ENCODE measurements at places on chromosomes 1 and 21.
A peak's percentile ranks its signal among the peaks of the same experiment; 100 is the strongest.

DNA sequence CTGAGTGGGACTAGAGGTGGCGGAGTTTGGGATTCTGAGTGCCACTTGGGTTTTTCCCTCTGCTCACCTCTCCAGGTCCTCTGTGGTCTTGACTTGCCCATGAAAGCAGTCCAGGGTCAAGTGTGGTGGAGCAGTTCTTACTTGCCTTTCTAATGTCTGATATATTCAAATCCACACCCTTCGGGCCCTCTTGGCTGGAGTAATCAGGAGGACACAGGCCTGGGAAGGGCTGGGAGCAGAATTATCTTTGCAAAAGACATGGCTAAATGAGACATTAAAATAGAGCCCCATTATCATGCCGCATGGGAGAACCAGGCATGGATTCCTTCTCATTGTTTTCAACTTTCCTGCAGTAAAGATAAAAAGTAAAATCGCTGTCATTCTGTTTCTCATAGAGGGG lies 74.0 kb downstream of the NFASC start:
- no peak for DNase-seq

- no peak for DNase-seq
Measured at GRCh38 chr1:61752921-61753389, 10.7 kb downstream of the PATJ start.

GRCh38 chr1:184555665-184556641 lies 169.1 kb downstream of the C1orf21 start:
- DNase-seq, result no peak

- DNase-seq, result no peak
Measured at GRCh38 chr1:42737257-42737656, 2.8 kb downstream of the CLDN19 start.

DNA sequence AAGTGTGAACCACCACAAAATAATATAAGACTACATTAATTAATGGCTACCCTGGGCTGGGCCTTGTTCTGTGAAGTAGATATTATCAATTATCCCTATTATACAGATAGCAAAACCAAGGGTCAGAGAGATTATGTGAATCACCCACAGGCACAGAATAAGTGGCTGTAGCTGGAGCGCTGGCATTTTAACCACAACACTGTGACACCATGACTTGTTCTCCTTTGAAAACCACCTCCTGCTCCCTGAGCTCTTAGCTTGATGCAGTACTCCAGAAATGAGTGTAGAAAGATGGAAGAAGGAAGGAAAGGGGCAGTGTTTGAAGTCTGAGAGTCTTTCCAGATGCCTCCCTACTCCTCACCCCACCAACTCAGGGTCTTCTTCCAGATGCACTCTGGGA lies 29.5 kb upstream of the JUN start:
- DNase-seq, result no peak

DNA sequence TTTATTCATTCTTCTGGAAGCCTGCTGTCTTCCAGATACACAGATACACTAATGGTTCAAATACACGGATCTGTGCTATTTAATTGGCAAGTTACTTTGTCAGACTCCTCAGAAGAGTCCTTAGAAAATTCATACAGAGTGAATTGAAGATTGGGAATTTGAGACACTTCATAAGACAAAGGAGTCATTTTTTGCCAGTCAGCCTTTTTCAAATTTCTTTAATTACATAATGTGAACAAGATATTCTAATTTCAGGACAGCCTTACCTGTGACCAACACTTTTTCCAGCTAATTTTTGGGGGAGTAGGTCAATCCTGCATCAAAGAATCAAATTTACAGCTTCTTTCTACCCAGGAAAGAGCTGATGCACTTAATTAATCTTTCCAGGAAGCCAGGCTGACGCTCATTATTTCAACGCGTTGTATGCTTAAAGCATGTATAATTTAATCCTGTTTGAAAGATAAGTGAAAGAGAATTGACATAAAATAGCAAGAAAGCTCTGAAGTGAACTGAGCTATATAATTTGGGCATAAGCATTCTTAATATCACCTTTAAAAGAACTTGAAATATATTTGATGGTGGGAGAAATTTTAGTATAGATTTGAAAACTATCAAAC lies 12.8 kb upstream of the NRIP1 start:
- DNase-seq, result no peak

DNA sequence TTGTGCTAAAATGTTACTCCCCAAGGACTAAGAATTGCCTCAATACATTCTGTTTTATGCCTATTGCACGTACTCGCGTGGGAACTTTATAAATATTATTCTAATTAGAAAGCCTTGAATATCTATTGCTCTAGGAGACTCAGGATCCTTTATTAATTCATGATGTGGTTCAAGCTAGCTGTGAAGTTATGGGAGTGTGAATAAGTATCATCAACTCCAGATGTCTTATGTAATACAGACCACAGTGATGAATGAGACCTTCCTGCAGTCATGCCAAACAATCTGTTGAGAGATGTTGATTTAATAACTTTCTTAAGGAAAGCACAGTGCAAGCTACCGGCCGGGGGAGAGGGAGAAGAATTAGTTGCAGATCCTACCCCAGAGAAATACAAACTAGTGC lies 519.2 kb upstream of the ZP4 start:
- DNase-seq, result peak; percentile 97

- DNase-seq, result no peak
Measured at GRCh38 chr1:62142496-62142895, 52.2 kb upstream of the L1TD1 start.

DNA sequence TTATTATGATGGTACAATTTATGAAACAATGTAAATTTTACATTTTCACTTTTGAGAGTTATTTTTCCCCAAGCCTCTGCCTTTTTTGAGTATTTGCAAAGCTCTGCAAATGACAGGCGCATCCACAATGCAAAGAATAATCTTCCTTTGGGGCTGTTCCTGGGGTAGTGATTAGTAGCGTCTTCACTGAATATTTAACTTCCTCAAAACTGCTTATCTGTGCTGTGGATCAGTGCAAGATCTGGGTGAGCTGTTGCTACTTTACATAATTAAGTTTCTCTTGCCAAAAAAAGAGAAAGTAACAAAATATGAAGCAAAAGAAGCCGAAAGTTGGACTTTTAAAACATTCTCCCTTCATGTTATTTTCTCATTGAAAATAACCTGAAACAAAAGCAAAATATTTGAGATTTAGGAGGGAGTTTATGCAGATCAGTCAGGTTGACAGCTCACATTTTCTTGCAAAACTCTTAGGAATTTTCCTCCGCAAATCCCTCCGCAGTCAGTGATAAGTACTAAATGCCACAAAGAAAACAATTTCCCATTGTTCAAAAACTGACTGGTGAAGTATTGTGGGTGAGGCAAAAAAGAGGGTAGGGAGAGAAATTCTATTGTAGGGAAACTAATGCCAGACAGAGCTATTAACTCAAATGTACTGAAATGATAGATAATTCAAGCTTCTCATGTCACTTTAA lies 276.4 kb upstream of the B3GALT2 start:
- DNase-seq, result no peak

DNA sequence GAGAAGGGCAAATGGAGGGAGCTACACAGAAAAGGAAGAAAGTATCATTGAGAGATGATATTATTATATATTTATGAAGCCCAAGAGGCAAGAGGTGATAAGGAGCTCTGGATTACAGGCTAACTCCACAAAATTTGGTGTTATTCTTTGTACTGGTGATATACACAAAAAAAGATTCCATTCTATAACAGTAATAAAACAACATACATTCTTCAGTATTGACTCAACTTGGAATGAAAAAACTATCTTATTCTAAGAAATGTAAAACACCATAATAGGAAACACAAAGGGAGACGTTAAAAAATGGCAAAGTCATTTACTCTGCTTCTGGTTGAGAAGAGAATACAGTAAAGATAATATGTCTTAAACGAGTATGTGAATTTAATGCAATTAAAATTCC lies 99.4 kb downstream of the TEX35 start:
- DNase-seq, result peak; percentile 75

DNA sequence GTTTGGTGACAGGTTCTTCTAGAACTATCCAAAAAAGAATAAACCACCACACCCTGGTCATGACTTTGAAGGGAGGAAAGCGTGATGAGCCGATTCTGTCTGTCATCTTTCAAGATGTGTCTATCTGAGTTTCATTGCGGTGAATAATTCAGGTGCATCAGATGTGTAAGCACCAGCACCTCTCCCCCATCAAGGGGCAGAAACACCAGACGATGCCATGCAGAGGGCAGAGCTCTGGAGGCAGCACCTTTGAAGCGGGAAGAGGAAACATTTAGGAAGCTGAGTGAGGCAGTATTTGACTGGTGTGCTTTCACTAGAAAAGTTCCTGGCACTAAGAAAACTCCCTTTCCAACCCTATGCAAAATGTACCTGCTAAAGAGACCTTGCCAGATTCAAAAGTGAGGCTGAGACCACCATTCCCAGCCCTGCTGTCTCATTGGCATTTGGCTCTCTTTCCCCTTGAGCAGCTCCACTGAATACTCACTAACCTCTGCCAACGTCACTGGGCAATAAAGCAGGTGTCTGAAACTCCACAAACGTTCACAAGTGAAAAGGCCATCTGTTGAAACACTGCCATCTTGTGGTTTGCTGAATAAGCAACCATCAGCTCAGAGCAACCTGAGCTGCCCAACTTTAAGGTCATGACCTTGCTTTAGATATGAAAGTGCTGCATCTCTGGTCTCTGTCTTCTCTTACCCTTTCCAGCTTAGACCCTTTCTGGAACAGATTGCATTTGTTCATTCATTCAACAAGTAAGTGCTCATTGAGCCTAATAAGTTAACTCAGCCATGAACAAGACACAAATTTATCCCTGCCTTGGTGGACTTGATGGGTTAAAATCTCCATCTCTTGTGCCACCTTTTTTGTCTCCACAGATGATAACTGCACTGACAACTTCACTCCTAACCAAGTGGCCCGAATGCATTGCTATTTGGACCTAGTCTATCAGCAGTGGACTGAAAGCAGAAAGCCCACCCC lies 228.6 kb downstream of the PAPPA2 start:
- peak; percentile 6 for DNase-seq

DNA sequence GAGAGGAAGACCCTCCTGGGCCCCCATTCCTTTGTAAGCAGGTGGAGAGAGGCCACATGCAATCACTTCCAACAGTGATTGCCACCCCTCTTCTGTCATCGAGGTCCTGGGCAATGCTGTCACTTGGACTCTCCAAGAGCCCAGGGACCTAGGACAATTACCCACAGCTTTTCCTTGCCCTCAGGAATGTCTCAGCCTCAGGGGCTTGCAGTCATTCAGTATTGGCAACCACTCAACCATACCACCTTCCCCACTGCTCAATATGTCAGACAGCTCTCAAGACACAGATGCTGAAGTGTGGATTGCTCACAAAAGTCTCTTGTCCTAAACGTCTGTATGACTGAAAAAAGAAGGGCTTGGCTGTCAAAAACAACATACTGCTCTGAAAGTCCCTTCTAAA lies 87.8 kb downstream of the PTPN14 start:
- no peak for DNase-seq

- DNase-seq, result no peak
Measured at GRCh38 chr1:109935451-109935900, 24.8 kb downstream of the CSF1 start.

GRCh38 chr1:14296795-14297194 lies 301.7 kb upstream of the KAZN start:
- peak; percentile 23 for DNase-seq

DNA sequence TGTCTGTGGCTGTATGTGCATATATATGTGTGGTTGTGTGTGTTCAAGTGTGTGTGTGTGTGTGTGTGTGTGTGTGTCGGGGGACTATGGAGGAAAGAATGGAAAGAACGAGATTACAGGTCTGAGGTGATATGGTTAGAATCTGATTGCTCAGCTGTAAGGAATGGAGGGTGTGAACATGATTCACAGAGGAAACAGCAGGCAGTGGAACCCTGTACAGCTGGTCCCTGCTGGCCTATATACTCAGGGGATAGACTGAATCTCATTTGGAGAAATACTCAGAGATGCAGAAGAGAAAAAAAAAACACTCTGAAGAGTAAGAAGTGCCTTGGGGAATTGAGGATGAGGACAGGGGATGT lies 180.1 kb upstream of the ESRRG start:
- DNase-seq, result no peak

DNA sequence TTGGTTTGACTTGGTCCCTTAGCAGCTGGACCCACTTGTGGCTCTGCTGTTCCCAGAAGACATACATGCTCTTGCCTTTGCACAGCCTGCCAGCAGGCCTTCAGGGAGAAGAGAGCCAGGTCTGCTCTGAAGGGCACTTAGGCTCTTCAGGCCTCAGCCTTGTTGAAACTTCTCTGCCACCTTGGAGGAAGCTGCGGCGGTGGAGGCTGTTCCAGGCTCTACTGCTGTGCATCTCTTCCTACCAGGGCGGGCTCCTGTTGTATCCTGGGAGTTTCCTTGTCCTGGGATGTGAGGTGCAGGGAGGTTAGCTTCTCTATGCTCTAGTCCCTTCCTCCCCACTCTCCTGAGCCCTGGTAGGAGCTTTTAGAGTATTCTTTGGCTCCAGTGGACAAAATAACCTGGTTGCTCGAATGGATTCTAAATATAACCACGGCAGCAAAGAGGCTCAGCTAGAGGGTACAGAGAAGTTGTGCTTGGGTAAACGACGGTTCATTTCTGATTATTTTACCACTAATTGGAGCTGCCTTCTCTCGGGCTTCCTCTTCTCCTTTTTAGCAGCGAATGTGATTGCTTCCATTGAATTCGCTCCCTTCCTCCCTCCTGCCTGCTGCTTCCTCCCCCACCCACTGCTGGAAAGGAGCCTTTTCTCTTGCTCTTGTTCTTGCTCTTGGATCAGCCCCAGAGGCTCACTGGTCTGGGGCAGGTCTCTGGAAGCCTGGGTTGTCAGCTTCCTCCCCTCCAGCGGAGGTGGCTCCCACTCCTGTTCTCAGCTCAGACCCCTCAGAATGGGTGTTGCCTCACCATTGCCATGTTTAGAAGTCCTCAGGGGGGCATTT lies 126.6 kb upstream of the CACNA1E start:
- DNase-seq, result no peak

DNA sequence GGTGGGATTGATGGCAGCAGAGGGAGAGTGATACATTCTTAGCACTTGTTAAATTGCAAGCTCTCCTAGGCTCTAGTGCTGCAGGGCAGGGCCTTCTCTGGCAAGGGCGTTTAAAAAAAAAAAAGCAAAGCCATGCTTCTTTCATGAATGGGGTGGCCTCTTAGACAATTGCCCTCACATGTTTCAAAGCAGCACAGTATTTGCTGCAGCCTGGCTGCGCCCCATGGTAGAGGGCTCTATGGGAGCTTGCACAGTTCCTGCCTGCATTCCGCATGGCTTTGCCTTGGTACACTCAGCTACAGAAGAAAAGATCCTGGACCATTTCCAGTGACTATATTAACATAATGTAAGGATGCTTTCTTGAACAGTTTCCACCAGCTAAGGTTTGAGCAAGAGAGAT lies 267.2 kb downstream of the ZNF648 start:
- no peak for DNase-seq

DNA sequence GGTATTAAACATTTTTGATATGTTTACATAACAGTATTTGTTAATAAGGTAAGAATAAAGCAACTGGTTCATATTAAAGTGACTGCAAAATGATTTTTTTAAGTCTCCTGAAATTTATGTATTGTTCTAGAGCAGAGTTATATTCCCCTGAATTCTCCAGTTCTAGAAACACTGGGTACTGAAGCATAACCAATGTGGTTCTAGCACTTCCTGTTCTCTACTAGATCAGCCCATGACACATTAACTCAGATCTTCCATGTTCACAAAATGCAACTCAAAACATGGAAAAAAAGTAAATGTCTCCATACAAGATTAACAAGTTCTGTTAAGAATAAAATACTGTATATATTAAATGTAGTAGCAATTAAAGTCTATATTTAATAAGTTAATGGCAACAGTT lies 3.9 kb downstream of the NEGR1 start:
- no peak for DNase-seq
